Stimulated activated CD4-positive, alpha-beta T cell treated with anti-CD3 and anti-CD28 coated beads, Interleukin-4, amount 100 ng/mL, for 1 hour (primary cell): ENCODE measurements at places on chromosomes 16 and 17.

DNA sequence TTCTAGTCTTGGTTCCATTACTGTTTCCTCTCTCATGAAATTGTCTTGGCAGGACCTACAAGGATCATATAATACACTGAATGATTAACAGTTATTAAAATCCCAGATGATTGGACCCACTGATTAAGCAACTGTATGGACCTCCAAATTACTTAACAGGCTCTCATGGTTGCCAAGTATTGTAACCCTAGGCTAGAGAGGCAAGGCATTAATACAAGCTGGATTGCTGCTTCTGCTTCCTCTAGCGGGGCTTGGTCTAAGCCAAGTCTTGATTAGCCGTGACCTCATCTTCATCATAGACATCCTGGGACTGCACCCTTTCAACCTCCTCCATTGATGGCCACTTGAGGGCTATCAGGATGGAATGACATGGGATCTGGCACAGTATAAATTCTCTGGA, 46.9 kb downstream of the SYCE1L start:
- DNase-seq: no peak

GRCh38 chr16:12390644-12391043, 413.0 kb downstream of the CPPED1 start:
- DNase-seq: no peak

GRCh38 chr17:21365016-21365415, 11.1 kb upstream of the KCNJ12 start:
- DNase-seq: no peak

GRCh38 chr16:47732523-47733111, 271.5 kb downstream of the PHKB start:
- no peak for DNase-seq

GRCh38 chr16:50161950-50162349, 8.8 kb downstream of the TENT4B start:
- DNase-seq: no peak

- DNase-seq: no peak
Observed at GRCh38 chr16:20620003-20620402, 43.8 kb upstream of the ACSM2B start.

- peak; percentile 58 for DNase-seq
Observed at GRCh38 chr17:41687828-41688640, 651 bp upstream of the EIF1 start.

DNA sequence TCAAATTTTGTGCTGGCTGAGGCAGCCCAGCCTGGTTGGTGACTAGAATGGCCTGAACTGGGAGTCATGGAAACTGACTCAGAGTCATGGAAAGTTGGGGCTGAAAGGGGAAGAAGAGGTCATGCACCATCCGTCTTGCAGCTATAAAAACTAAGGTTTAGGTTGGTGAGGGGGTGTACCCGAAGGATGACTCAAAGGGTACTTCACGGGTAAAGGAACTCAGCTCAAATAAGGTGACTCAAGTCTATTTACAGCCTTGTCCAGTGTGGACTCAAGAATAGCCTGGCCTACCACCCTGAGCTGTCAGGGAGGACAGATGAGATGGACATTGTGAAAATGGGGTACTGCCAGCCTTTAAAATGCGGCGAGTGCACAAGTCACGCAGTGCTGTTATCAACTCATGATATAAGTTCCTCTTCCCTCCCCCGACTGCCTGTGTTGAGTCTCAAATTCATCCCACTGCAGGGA, 18.6 kb downstream of the CD300LB start:
- no peak for DNase-seq

- no peak for DNase-seq
Observed at GRCh38 chr17:81528384-81528650, 140 bp downstream of the FSCN2 start.

GRCh38 chr17:34622862-34623623, 43.7 kb downstream of the TMEM132E start:
- no peak for DNase-seq

GRCh38 chr16:18943414-18943813, 17.2 kb upstream of the SMG1 start:
- DNase-seq: no peak

- DNase-seq: no peak
Observed at GRCh38 chr16:81608523-81609209, 164.1 kb downstream of the CMIP start.

DNA sequence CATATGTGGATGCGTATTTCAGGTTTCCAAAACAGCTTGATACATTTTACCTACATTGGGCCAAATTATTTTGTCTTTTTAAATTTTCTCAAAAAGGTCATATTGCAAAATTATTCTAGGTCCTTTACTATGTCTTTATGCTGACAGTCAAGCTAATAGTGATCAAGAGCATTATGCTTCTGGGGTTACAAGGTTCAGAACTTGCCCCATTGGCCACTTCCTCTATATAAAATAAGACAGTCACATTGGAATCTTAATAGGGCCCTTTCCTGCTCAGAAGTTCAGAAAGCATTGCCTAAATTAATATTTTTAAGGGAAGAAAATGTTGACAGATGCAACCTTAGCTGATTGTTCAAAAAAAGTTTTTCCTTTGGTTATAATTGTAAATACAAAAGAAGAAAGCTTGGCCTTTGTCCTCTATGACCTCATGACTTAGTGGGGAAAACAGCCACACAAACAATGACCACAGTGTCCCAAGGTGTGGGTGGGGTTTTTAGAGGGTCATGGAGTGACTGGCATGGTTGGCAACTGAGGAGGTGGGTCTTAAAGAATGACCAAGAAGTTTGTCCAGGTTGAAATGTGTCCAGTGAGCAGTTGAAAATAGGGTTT, 11.8 kb upstream of the RAB11FIP4 start:
- no peak for DNase-seq

DNA sequence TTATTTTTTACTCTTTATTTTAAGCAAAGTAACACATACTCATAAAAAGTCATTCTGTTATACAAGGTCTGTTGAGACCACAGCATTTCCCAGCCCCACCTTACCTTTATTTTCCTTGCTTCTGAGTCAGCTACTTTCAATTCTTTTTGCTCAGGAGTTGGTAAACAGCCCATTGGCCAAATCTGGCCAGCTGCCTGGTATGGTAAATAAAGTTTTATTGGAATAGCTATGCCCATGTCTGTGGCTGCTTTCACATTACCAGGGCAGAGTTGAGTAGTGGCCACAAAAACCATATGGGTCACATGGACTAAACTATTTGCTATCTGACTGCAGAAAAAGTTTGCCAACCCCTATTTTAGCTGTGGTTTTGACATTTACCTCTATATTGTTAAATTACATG, 3.4 kb upstream of the NSRP1 start:
- DNase-seq: no peak

GRCh38 chr16:1879477-1879876, 7.5 kb upstream of the MEIOB start:
- DNase-seq: no peak

GRCh38 chr16:81296631-81297030, 18.1 kb upstream of the GAN start:
- no peak for DNase-seq

DNA sequence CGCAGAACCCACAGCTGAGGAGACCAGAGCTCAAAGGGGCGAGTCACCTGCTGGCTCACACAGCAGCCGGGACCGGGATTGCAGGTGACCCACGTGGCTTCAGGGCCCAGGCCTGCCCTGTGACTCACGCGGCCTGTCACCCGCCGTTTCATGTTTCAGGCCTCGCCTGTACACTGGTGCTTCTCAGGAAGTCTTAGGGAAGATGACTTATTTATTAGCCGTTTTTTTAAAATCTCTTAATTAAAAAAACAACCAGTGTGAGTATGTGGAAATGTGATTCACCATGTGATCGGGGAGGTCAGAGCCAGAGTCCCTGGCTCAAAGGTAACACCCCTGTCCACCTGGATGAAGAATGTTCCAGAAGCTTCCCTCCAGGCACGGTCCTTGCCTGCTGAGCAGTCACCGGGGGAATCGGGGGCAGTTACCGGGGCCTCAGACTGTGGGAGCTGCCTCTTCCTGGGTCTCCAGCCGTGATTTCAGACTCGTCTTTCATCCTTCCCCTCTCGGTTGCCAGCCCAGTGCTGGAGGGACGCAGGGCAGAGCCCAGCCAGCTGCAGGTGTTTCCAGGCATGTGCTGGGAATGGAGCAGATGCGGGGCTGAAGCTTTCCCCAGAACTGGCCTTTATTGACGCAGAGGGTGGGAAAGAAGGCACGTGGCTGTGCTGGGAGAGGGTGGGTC, 49.3 kb downstream of the CMIP start:
- peak; percentile 40 for DNase-seq

DNA sequence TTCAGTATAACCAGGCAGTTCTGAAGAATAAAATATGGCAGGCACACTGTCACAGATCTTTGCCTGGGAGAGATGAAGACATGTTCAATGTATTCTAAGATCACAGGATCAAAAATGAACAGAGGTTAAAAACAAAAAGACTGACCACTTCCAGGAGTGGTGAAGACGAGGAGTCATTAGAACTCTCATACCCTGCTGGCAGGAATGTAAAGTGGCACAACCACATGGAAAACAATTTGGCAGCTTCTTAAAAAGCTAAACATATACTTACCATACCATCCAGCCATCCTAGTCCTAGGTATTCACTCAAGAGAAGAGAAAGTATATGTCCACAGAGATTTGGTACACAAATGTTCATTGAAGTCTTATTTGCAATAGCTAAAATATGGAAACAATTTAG, 406.3 kb downstream of the NPIPA8 start:
- DNase-seq: no peak

DNA sequence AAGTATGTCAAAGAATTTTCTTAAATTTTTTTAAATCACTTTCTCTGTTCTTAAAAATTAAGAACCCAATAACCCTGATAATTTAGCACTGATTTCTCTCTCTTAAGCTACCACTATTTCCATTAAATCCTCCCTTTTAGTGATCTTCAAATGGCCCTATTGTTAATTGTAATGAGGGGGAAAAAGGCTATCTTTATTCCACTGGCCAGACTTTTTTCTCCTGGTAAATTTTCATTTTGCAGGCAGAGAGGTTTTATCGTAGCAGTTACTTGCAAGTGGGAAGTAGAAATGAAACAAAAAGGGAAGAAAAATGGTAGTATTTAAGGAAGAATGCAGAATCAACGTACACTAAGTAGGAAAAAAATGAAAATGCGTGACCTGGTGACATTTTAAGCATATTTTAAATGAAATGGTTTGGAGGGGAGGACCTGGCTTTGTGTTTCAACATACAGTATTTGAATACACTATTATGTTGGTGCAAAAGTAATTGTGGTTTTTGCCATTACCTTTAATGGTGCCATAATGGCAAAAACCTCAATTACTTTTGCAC, 224.9 kb downstream of the TANC2 start:
- no peak for DNase-seq

GRCh38 chr16:12059216-12059769, 82.8 kb downstream of the SNX29 start:
- no peak for DNase-seq

GRCh38 chr16:1794221-1794871, 841 bp upstream of the IGFALS start:
- peak; percentile 1 for DNase-seq

GRCh38 chr16:88865742-88866141, 718 bp downstream of the PABPN1L start:
- no peak for DNase-seq

DNA sequence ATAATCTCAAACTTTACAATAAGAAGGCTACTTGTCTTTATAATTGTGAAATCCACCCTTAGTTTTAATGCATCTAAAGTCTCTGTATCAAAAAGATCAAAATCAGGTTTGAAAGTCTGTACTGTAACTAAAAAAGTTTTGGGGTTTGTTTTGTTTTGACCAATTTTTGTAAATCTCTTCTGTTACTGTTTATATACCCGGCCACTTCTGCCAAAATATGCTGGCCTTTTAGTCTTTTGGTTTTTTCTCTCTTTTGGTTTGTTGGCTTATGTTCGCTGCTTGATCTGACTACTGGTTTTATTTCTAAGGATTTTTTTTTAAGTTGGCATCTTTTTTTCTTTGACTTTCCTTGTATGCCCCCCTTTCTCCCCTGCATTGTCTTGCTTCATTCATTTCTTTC, 655.2 kb downstream of the MAF start:
- DNase-seq: no peak

- no peak for DNase-seq
Observed at GRCh38 chr16:83296505-83296904, 511.3 kb upstream of the HSBP1 start.

- no peak for DNase-seq
Observed at GRCh38 chr17:17052462-17053221, 10.4 kb downstream of the MPRIP start.

GRCh38 chr17:20955427-20956323, 87.1 kb downstream of the USP22 start:
- DNase-seq: no peak

GRCh38 chr17:58375256-58375655, 23.3 kb upstream of the SUPT4H1 start:
- no peak for DNase-seq
